ENCODE measurements at places on chromosomes 11 and 22. TPM values are rescaled to one million over a fixed set of nuclear protein-coding genes. Genes with fewer than 3 reads are reported as not detected.

GPR83 gene
- total RNA-seq, result 0.19 TPM

PRSS23 gene
- 0.65 TPM for total RNA-seq

DNA sequence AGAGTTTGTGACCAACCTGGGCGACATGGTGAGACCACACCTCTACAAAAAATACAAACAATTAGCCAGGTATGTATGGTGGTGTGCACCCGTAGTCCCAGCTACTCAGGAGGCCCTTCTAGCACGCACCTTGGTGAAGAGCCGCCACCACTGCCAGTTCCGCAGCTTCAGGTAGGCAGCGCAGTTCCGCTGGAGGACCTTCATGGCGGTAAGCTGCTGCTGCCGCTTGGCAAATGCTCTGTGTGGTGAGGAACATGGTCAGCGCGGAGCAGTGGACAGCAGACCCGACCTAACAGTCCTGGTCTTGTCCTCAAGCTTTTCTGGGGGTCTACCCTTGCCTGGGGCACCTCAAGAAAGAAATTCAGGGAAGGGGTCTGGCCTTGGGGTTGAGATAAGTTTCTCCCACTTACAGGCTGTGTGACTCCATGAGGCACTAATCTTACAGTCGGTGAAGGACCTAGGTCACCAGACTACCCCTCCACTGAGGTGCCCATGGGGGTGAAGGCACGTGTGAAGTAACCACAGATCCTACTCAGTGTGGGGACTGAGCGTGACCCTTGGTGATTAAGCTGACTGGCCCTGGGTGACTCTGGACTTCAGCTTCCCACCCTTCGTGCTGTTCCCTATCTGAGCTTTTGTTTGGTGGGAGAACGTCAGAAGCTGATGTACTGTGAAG is 49.6 kb downstream of the APOL1 start:
- H3K27ac ChIP-seq, result peak overlapping the region; percentile 63
- DNase-seq, result no peak
- peaks cover 5% of the 10 kb centered on the region for H3K4me1 ChIP-seq
- H3K27me3 ChIP-seq, result no peaks in the 10 kb centered on the region

DNA sequence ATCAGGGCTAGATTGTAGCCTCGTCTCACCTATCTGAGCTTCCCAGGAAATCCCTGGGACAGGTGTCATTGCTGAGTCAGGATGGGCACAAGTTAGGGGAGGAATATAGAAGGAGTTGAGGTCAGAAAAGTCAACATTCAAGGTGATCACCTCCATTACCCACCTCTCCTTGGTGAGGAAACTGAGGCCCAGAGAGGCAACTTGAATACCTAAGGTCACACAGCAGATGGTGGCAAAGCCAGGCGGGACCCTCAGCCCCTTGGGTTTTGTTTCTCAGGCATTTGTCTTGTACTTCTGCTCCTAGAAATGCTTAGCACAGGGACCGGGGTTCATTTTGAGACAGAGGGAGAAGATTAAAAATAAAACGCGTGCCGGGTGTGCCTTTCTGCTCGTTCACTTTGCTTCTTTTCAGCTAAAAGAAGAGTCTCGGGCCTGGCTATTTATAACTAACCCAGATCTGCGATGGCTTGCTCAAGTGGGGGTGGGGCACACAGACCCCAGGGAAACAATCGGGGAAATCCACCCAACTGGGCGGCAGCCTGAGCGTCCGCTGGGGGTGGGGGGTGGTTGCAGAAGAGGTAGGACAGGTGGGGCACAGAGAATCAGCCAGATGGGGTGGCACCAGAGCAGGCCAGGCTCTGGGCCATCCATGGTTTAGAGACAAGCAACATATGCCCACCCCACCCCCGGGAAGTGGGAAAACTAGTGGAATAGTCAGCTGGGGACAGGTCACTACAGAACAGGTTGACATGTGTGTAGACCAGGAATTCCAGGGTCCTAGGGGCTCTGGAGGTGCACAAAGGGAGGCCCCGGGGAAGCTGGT is 3.9 kb upstream of the GNAZ start:
- no peak for DNase-seq
- no peak overlapping the region for H3K27ac ChIP-seq
- H3K4me3 ChIP-seq, result no peak overlapping the region
- H3K27me3 ChIP-seq, result peaks cover 9% of the 10 kb centered on the region
- no peaks in the 10 kb centered on the region for H3K36me3 ChIP-seq

- H3K36me3 ChIP-seq, result no peaks in the 10 kb centered on the region
- H3K4me3 ChIP-seq, result no peak overlapping the region
- DNase-seq, result no peak
- peaks cover 21% of the 10 kb centered on the region for H3K4me1 ChIP-seq
Observed at GRCh38 chr22:28375761-28376534, 303.7 kb downstream of the TTC28 start.

DNA sequence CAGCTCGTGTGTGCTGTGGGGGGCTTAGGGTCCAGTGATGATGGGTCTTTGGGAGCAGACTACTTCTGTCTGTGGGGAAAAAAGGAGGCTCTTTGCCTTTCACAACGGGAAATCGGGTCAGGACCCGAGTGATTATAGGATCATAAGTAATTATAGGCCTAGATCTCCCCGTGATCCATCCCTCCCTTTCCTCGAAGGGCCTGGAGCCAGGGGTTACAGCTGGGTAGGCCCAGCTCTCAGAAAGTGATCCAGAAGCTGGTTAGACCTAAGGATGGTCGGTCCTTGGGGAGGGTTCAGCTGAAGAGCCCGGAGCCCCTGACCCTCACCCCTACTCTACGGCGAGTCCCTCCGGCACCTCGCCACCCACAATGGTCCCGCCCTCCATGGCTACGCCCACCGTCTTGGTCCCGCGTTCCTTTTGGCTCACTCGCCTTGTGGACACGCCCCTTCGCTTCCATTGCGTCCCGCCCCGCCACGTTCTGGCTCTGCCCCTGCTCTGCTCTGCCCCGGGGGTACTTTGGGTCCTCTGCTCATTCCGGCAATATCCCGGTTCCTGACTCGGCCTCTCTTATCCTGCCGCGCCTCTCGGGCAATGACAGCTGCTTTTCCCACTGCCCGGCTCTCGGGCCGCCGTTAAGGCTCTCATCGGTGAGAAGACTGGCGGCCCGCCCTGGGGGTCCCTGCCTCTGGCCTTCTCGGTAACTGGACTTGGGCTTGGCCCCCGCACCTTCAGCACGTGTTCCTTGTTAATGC is 5.0 kb downstream of the IGSF22 start:
- no peak overlapping the region for H3K27ac ChIP-seq
- no peaks in the 10 kb centered on the region for H3K27me3 ChIP-seq
- peak overlapping the region; percentile 94 for H3K4me3 ChIP-seq
- no peaks in the 10 kb centered on the region for H3K36me3 ChIP-seq
- DNase-seq, result peak; percentile 84
- peaks cover 15% of the 10 kb centered on the region for H3K4me1 ChIP-seq

- H3K4me3 ChIP-seq, result peak overlapping the region; percentile 52
- no peak for DNase-seq
- H3K27ac ChIP-seq, result peak overlapping the region; percentile 90
Observed at GRCh38 chr11:118888398-118888797, 4.7 kb downstream of the CXCR5 start.

DNA sequence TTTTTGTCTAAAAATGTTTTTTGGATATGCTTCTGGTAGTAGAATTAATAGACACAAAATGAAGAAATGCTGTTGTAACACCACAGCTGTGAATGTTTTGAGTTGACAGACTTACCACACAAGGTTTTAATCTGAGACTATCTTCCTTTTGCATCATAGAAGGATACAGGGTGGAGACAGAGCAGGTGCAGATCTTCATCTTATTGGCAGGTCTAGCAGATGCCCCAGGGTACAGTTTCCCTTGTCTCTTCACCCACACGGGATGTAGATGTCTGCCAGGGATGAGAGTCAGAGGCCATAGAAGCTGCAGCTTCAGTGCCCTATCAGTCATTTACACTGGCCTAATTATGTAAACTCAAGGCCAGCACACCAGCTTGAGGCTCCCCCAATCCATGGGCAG is 985 bp downstream of the OOSP3 start:
- H3K36me3 ChIP-seq, result no peaks in the 10 kb centered on the region
- H3K4me1 ChIP-seq, result no peaks in the 10 kb centered on the region
- no peak for DNase-seq
- no peak overlapping the region for H3K27ac ChIP-seq
- H3K4me3 ChIP-seq, result no peak overlapping the region

DNA sequence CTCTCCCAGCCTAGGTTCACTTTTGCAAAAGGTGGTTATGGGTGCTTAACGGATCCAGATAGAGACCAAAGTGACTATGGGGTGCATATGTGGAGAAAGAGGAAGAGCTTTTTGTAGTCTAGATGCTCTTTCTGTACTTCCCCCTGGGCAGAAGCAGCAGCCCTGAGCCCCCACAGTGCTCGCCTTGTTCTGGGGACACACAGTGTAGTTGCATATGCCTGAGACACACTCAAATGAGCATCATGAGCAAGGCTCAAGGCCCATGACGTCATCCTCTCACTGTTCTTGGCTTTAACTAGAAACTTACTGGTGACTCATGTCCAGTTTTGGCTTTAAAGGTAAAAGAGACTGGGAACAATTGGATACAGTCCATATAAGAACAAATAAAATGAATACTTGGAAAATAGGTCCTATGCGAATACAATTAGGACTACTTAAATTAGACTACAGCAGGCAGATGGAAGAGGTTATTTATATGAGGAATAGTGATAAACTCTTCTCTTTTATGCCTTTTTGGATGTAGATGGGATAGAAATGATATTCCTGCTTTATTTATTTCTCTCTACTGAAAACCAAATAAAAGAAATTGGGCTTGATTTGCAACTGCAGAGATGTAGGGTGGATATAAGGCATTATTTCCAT is 20.1 kb upstream of the PEX26 start:
- no peak for DNase-seq
- no peak overlapping the region for H3K4me3 ChIP-seq
- H3K4me1 ChIP-seq, result no peaks in the 10 kb centered on the region
- no peak overlapping the region for H3K27ac ChIP-seq
- no peaks in the 10 kb centered on the region for H3K27me3 ChIP-seq

DNA sequence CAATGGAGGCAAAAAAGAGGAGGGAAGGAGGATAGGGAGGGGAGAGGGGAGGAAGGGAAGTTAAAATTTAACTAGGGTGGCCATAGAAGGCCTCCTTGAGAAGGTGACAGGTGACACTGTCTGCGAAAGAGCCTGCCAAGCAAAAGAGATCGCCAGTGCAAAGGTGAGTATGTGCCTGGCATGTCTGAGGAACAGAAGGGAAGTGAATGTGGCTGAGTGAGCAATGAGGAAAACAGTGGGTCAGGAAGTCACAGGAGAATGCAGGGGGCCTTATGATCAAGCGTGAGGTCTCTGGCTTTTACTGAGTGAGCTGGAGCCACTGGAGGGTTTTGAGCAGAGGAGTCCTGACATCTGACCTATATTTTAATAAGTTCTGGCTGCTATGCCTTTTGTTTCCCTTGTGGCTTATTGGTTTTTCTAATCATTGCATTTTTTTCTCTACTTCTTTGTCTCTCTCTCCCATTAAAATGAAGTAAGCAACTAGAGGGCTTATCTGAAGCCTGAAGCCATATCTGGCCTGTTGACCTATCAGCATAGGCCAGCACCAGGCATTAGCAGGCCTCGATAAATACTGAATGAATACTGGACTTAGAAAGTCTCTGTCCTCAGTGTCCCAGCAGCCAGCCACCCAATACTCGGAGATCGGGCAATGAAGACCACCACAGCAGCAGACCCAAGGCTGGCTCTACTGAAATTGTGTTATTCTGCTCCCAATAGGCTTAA is 5.6 kb downstream of the AP1B1 start:
- peak overlapping the region; percentile 52 for H3K27ac ChIP-seq
- peaks cover 59% of the 10 kb centered on the region for H3K4me1 ChIP-seq
- H3K27me3 ChIP-seq, result no peaks in the 10 kb centered on the region
- DNase-seq, result no peak
- H3K4me3 ChIP-seq, result no peak overlapping the region

GRCh38 chr11:86442827-86443226 is 68.1 kb downstream of the CCDC81 start:
- no peak overlapping the region for H3K27ac ChIP-seq
- no peaks in the 10 kb centered on the region for H3K36me3 ChIP-seq
- DNase-seq, result no peak
- peaks cover 46% of the 10 kb centered on the region for H3K4me1 ChIP-seq
- no peak overlapping the region for H3K4me3 ChIP-seq

KCNK4 gene
- total RNA-seq, result not detected

DNA sequence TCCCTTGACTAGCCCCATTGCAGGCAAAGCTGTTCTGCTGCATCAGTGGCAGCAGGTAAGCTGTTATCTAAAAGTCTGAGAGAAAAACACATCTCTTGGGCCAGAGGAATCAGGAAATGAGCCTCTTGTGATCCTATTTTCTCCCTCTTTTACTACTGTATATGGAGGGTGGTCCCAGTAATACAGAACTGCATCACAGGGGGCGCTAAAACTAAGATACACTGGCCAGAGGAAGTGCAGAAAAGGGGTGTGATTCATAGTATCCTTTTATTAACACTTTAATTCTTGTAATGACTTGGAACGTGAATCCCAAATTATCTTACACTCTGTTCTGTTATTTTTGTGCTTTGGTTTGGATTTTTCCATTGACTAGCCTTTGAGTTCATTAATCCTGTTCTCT is 8.8 kb upstream of the MED17 start:
- H3K4me1 ChIP-seq, result no peaks in the 10 kb centered on the region
- H3K27ac ChIP-seq, result no peak overlapping the region
- no peaks in the 10 kb centered on the region for H3K36me3 ChIP-seq
- H3K4me3 ChIP-seq, result no peak overlapping the region

LRRC56 gene
- total RNA-seq, result 1.2 TPM

APOA5 gene
- total RNA-seq, result not detected

DNA sequence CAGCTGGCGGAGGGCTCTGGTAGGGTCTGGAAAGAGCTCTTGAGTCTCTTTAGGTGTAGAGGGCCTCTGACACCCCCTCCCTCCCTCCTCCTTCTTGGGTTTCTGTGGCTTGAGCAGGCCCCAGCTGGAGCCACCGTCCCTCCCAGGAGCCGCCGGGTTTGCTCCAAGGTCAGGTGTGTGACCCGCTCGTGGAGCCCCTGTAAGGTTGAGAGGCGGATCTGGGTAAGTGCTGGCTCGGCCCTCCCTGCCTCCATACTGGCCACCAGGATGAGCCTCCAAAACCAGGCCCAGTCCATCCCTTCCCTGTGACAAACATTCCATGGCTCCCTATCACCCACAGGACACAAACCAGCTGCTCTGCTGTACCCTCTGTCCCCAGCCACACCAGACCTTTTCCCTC is 9.3 kb downstream of the PLEKHB1 start:
- DNase-seq, result no peak
- H3K4me3 ChIP-seq, result no peak overlapping the region
- H3K4me1 ChIP-seq, result no peaks in the 10 kb centered on the region

DDIAS gene
- 19.5 TPM for total RNA-seq
